ENCODE measurements at places on chromosomes 5 and 9.

GRCh38 chr9:114169029-114169951, 14.0 kb downstream of the COL27A1 start:
- DNase-seq: no peak

DNA sequence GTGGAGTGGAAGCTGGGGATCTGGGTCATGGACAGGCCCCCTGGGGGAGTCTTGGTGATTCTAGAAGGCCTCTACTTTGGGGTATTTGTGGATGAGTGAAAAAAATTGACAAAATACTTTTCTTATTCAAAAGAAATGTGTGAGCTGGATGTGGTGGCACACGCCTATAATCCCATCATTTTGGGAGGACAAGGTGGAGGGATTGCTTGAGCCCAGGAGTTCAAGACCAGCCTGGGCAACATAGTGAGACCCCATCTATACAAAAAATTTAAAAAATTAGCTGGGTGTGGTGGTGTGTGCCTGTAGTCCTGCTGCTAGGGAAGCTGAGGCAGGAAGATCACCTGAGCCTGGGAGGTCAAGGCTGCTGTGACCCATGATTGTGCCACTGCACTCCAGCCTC, 6.6 kb upstream of the NCS1 start:
- no peak for DNase-seq

GRCh38 chr9:93810028-93810971, 144.9 kb downstream of the BARX1 start:
- DNase-seq: no peak

DNA sequence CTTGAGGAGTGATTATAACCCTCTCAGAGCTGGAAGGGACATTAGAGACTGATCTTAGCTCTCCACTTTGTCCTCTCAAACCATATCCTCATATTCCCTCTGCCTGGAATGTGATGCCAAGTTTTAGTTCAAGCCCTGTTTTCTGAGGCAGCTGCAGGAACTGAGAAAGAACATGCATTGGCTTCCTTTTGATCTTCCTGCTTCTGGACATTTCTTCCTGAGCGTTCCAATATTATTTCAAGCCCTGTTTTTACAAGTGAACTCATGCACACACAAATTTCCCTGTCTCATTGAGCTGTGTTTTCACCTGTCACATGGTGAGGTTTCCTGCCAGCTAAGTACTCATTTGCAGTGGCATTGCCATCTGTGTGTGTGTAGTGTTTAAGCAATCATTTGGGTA, 17.0 kb downstream of the FOCAD start:
- DNase-seq: no peak

GRCh38 chr9:91131433-91131839, 230.3 kb downstream of the AUH start:
- peak; percentile 70 for DNase-seq

DNA sequence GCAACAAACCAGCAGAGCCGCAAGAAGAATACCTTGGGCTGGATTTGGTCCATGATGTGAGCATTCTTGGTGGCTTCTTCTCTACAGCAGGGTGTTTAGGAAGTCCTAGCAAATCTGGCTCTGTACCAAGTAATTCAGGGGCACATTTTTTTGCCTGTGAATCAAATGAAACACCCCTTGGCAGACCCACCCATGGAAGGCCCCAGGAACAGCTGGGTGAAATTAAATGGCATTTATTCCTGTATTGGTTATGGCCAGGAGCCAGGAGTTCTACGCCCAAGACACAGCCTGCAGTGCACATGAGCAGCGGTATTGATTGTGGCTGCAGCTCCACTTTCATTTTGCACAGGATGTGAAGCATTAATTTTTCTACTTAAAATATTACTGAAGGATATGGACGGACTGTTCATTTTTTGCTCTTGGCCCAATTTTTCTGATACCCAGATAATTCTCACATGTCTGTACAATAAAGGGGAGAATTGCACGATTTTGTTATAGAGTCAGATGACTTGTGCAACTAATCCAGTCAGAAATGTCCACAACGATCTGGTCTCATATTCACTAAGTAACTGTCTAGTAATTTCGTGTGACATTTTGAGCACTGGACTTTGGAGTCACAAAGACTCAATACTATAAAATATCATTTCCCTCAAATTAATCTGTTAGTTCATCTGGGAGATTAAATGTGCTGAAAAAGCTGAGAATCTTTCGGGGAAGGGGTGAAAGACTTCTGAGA, 120.7 kb upstream of the APC start:
- DNase-seq: no peak

DNA sequence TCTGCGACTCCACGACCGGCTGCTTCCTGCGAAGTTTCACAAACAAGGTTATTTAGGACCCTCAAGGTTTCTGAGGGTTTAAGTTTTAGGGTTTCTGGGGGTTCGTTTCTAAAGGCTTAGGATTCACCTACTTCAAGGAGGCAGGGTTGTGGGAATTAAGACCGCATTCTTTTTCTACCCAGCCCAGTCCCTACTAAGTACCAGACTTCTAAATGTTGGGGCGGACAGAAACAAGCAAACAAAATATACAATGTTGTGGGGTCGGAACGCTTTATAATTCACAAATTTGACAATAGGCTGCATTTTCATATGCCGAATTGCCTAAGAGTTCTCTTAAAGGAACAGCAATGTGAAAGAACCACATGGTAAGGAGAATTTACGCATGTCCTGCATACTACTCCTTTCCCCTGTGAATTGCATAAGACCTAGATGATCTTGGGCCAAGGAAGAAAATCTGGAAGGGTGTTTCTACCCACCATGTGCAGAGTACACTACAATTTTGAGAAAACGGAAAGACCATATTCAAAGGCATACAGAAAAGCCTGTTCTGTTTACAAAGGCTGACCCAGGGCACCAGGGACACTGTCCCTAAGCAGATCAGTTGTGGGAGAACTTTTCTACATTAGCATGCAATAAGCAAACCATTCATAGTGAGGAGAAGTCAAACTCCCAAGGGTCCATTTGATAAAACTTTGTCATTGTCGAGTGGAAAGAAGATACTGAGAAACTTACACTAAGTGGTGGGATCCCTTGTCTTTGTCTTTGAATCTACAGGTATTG, 457.3 kb downstream of the RAB3C start:
- DNase-seq: no peak

GRCh38 chr5:154483654-154484392, 5.8 kb upstream of the HAND1 start:
- DNase-seq: no peak

GRCh38 chr5:91111473-91112238, 271.5 kb downstream of the ARRDC3 start:
- no peak for DNase-seq

- no peak for DNase-seq
These were observed 50.1 kb downstream of the FBXW11 start for GRCh38 chr5:171956314-171956713.

- DNase-seq: no peak
These were observed 39.6 kb downstream of the C5orf15 start for GRCh38 chr5:133928587-133929393.

DNA sequence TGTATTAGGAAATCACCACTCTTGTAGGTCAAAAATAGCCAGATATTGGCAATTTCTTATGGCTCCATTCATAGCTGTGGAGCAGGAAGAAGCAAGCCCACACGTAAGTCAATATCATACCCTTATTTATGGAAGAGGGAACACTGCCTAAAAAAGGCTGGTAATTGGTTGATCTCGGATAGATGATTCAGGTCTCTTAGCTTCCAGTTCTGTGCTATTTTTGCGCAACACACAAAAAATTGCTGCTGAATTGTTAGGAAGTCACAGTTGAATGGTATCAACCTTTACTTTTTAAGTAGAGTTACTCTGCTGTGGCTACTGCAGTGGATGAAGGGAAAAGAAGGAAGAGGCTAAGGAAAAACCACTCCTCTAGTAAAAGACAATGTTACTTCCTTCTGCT, 168.8 kb downstream of the ARHGAP26 start:
- no peak for DNase-seq

- no peak for DNase-seq
These were observed 12.9 kb upstream of the ERBIN start for GRCh38 chr5:65913519-65913918.

DNA sequence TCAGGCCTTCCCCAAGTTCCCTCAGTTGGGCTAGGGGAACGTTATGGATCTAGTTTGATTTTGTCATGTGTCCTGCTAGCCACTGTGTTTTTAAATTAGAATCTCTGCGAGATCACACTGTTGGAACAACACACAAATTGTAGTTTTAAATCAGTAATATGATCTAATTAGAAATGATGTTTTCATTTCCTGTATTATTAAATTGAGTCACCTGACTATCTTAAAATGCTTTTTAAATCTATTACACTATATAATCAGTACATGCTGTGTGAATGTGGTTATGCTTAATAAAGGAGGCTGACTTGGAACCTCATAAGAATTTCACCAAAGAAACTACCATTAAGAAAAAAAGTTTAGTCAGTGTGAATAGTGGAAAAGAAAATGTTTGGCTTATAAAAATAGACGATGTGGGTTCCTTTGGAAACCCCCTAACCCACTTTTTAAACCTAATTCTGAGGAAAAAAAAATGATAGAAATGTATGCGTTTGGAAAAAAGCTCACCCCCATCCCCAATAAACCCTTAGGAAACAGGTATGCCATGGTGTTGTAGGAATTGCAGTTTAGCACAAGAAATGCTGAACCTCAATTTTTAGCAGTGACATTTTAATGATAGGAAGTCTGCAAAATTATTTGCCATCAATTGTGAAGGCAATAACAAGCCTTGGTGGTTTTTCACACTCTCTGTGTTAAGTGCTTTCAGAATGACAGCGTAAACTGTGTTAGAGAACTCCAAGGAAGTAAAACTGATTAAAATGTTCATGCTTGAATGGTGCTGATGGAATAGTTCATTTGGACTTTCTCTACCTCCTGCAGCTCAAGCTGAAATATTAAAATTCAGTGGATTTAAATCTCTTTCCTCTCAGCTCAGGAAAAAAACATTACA, 59.0 kb downstream of the TLE4 start:
- DNase-seq: no peak

- DNase-seq: no peak
These were observed 226.7 kb downstream of the SYK start for GRCh38 chr9:91028166-91028827.

DNA sequence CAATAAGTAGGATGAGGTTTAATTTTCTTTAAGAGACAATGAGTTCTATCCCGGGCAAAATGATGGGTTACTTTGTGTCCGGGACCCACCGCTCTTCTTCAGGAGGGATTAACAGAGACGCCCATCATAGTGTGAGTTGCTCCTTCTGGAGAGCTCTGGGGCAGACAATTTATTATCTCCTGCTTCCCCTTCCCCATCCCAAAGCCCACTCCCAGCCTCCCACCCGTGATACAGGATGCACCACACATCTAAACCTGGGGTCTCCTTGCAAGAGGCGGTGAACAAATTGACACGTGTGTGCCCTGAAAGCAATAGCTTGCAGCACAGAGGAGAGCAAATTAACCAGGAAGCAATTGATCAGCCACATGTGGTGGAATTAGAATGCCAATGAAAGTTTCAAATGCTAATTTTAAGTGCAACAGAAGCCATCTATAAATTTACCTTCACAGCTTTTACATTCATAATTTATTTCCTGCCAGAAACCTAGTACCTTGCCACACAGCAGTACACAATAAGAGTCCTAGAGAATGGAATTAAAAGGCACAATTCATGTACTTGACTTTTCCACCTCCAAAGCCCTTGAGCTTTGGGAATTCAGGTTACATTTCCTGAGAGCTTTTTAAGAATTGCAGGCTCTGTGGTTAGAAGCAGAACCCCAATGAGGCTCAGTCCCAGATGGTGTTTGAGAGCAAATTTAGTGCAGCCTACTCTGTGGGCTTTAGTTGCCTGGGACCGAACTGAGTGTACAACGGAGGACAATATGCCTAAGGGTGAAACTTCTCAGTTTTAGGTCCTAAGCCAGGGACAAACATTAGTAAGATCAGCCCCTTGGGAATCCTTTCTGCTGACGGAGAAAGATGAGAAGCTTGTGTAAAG, 399.6 kb downstream of the MED10 start:
- no peak for DNase-seq

DNA sequence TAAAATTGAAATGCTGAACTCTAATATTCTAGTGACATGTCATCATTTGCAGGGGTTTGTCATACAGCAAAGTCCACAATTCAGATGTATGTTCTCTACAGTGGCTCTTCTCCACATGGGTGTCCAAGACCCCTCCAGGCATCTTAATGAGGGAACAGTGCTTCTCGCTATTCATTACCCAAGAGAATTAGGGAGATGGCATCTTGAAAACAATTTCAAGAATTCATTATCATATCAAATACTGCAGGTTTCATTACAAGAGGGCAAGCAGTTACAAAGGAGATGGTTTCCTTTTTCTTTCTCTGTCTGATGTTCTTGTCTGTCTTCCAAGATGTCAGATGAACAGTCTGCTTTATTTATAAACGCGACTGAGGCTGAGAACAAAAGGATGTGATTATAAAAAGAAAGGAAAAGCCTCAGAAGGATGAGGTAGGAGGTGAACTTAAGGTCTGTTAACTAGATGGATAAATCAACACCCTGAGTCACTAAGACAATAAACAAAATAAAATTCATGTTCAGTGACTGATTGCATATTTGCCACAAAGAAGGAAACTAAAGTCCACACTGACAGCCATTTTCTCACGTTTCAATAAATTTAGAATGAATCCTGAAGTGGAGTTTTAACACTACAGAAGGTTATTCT, 326.7 kb upstream of the EFNA5 start:
- DNase-seq: no peak

GRCh38 chr5:7671381-7671993, 179.4 kb downstream of the CFAP90 start:
- DNase-seq: no peak

DNA sequence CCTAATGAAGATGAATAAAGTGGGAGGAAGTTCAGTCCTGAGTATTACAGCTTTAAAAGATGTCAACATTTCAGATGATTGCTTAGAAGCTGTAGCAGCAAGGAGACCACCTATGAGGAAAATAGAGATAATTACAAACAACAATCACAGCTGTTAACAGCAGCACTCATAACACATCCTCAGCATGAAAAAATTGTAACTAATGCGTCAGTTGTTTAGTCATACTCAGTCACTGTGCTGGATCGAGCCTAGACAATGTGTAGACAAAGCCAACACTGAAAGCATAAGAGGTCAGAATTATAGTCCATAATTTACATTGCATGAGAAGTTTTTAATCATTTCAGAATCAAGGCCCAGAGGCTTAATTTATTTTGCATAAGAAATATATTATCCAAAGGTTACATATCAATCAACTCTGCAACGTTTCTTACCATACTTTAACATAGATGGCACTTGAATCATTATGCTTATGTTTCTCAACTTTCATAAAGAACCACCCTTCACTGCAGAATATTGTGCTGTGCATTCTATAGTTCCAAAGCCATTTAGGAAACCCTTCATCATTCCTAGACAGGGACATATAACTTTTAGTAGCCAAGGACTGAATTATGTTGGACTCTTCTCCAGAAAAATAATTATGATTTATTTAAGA, 60.2 kb upstream of the HAPLN1 start:
- DNase-seq: no peak
